Activated T-helper 17 cell treated with anti-CD3 and anti-CD28 coated beads, Interleukin-2, amount 50 U/mL, for 72 hours (primary cell): ENCODE measurements at places on chromosomes 16 and 17. TPM values are rescaled to one million over a fixed set of nuclear protein-coding genes. Genes with fewer than 3 reads are reported as not detected.

DNA sequence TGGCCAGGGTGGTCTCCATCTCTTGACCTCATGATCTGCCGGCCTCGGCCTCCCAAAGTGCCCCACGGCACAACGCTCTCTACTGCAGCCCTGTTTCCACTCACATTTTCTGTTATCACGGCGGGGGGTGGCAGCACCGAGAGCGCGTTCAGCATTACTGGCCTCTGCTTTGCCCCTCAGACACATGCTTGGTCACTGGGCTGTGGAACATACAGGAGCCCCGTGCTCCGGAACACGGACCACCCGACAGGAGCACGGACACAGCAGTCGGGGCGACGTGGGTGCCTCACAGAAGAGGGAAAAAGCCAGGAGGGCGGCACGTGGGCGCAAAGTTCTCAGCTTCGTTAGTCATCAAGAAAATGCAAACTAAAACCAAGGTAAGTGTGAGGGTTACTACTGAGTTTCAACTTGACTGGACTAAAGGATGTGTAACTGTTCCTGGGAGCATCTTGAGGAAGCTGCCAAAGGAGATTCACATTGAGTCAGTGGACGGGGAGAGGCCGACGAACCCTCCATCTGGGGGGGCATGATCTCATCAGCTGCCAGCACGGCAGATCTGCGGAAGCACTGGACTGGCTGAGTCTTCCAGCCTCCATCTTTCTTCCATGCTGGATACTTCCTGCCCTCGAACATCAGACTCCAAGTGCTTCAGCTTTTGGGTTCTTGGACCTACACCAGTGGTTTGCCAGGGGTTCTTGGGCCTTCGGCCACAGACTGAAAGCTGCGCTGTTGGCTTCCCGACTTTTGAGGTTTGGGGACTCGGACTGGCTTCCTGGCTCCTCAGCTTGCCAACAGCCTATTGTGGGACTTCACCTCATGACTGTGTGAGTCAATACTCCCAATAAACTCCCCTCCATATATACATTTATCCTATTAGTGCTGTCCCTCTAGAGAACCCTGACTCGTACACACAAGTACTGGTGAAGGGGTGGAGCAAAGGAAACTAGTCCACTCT lies 106.8 kb downstream of the ZNF778 start:
- peak; percentile 84 for ATAC-seq

DNA sequence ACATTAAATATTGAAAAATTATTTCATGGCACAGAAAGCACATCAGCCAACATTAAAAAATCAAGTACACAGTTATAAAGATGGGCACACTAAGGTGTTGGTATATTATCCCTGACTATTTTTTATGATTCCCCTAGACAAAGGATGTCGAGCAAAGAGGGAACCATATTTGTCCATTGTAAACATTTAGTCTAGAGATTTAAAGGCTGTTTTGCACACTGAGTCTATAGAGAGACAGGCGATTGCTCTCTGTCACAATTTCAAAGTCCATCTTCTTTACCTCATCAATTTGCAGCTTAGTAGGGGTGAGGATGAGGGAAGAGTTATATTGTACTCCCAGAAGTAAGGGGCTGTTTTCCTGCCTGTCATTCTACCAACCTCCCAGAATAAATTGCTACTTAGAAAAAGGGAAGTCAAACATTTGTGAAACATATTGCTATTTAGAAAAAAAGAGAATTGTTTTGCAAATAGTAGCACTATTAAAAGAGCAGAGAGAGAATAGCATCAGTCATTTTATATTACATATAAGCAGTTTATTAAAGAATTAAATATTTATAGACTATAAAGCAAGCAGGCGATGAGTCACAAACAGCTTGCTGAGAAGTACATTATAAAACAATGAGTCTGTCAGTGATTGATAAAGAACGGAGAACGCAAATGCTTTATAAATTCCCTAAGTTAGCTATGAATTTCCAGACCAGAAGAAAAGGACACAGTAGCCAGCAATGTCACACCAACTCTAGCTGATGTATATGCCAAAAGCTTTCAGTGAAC lies 270.6 kb upstream of the PMFBP1 start:
- no peak for ATAC-seq

DNA sequence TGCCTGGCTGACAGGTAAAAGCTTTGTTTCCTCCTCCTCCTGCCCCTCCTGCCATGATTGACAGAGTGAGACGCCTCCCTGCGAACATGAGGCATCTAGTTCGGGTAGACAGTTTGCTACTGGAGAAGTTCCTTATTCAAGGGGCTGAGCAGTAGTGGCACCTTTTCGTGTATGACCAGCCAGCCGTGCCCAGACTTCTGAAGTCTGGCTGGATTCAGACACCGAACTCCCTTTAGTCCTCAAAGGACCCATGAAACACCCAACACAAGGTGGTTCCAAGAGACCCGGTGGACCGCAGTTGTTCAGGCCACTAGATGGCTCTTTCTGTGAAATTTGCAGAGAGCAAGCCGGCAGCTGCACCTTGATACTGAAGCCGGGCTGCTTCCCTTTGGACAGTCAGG lies 192.8 kb downstream of the XYLT1 start:
- ATAC-seq = no peak

DNA sequence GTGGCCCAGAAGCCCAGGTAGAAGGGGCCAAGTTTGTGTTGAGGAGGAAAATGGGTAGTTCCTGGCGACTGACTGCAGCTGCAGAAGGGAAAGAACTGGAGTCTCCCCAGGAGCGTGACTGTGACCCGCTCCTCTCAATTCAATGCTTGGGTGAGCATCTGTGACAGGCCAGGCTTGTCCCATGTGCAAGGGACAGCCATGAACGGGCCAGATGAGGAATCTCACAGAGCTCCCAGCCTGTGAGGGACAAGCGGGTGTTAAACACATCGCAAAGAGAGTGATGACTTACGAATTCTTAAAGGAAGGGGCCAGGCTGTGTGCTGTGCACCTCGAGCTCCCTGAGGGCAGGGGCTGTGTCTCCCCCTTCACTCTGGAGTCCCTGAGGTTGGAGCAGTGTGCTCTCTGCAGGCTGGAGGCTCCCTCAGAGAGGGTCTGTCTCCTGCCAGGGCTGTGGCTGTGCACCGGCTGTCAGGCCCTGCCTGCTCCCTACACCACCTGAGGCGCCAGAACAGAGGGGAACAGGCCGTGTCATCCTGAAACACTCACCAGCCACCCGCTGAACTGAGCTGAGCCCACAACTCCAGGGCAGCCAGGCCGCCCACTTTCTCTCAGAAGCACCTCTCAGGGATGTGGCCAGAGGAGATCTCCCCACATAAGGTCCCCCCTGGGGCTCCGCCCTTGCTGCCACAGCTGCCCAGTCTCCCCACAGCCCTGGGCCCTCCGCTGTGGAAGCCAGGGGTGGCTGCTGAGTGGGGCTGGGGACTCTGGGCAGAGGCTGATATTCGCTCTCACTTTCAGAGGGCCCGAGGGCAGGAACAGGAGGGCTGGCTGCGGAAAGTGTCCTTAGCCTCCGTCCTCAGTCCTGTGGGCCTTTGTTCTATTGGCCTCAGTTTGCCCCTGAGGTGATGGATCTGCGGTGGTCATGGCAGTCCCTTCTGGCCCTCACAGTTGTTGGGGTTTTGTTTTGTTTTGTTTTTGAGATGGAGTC lies 25.7 kb upstream of the NXPH3 start:
- ATAC-seq = no peak

GRCh38 chr16:1109648-1110047 lies 13.6 kb upstream of the C1QTNF8 start:
- no peak for ATAC-seq

EPX gene
- not detected for total RNA-seq

ZNF624 gene
- 3.4 TPM for total RNA-seq

DNA sequence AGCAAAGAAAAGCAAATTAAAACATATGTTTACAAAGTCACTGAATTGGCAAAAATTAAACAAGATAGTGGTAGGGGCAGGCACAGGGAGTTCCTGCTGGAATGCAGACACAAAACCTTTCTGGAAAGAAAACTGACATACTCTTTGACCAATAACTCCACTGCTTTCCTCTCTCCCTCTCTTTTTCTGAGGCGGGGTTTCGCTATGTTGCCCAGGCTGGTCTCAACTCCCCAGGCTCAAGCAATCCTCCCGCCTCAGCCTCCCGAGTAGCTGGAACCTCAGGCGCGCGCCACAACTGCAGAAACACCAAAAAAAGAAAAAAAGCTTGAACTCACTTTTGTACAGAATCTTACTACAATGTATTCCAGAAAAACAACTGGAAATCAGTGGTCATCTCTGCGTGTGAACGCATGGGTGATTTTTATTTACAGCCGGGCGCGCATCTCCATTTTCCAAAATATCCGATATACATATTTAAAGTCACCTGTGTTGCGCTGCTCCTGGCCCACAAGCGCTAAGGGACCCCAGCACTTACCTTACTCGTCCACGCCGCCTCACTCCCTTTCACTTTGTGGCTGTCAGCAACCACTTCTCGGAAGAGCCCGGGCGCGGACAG lies 480 bp downstream of the TXNL4B start:
- ATAC-seq = peak; percentile 38

GRCh38 chr16:70490261-70490660 lies 33.1 kb downstream of the COG4 start:
- ATAC-seq = no peak

GRCh38 chr17:64218066-64218465 lies 45.0 kb downstream of the TEX2 start:
- ATAC-seq = peak; percentile 99

- ATAC-seq = peak; percentile 87
These were observed at the start of gene NME2 for GRCh38 chr17:51166198-51166986. Gene NME2 (plus strand): TSS chr17:51166411. CDS start chr17:51166831, 420 bp downstream.

GRCh38 chr16:27847030-27847550 lies 216.4 kb downstream of the GSG1L start:
- ATAC-seq = no peak

C17orf58 gene
- total RNA-seq = 27.3 TPM

DNA sequence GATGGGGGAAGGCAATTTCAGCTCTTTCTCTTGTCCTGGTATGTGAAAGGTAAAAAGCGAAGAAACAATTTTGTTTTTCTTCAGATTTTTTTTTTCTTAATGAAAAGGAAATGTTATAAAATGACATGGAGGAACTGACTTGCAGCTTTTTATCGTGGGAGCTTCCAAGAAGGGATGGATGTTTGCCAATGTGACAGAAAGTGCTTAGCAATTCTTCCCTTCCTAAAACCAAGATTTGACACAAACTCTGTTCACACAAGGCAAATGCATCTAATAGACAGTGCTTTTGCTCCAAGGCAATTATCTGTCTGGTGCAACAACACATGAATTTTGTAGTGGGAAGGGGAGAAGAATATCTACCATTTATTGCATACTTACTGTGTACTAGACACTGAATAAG lies 988.5 kb downstream of the CDH11 start:
- no peak for ATAC-seq

- no peak for ATAC-seq
These were observed 3.7 kb upstream of the CNP start for GRCh38 chr17:41962768-41963434.

CSH2 gene
- 3.5 TPM for total RNA-seq
